ENCODE measurements at places on chromosomes 2 and 18.

GRCh38 chr2:157264099-157264498 lies 6.6 kb downstream of the GALNT5 start:
- no peak for DNase-seq

GRCh38 chr18:78323453-78324197 lies 656.0 kb upstream of the SALL3 start:
- DNase-seq, result no peak

GRCh38 chr2:23550553-23550952 lies 165.6 kb downstream of the KLHL29 start:
- DNase-seq, result no peak

GRCh38 chr2:215740071-215740470 lies 273.3 kb downstream of the MREG start:
- DNase-seq, result no peak

DNA sequence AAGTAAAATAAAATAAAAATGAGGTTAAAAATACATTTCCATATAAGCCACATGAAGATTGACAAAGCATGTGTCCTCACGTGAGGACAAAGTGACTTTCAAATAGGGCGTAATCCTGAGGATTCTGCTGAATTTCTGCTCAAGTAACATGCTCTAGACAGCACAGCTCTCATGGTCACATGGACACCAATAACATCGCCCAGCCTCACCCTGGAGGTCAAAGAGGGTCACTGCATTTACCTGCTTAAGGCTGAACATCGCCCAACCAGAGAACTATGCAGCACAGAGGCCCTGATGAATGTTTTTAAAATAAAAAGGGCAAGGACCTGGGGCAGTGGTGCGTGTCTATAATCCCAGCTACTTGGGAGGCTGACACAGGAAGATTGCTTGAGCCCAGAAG lies 30.2 kb downstream of the TGFBRAP1 start:
- DNase-seq, result no peak

- no peak for DNase-seq
Measured at GRCh38 chr18:71797554-71797953, 746.6 kb downstream of the CBLN2 start.

- no peak for DNase-seq
Measured at GRCh38 chr2:221610675-221611074, 38.6 kb upstream of the EPHA4 start.

DNA sequence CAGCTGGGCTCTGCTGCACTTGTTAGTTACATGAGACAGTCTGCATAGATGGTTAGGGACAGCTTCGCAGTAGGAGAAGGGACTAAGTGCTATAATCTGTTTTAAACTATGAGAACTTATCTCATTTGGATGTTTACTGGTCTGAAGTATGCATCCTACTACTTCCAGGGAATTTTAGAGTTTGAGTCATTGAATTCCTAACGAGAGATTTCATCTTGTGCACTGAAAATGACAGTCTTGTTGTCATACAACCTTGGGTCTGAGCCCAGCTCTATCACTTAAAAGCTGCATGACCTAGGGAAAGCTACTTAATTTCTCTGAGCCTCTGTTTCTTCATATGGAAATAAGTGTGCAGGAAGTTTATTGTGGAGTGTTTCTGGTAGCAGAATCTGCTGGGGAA lies 78.4 kb downstream of the TRIM43 start:
- DNase-seq, result no peak

DNA sequence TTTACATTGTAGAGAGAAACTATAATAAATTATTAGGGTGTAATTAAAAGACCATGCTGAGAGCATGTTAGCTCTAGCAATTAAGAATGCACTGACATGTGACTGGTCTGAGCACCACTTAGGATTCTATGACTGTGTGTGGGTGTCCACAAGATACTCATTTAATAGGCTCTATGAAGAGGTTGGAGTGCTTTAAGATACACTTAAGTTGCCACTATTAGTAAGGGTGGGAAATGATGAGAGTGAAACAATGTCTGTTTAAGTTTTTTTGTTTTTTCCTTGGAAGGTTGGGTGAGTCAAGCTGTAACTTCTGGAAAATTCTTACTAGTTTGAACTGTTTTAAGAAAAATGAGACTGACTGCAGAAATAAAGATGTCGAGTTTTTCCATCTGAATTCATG lies 1.8 kb upstream of the FAP start:
- no peak for DNase-seq

- DNase-seq, result no peak
Measured at GRCh38 chr2:54945391-54946219, 104.6 kb downstream of the RTN4 start.

GRCh38 chr2:58427572-58428095 lies 186.5 kb upstream of the FANCL start:
- DNase-seq, result peak; percentile 17

- no peak for DNase-seq
Measured at GRCh38 chr2:216508229-216508628, 9.6 kb downstream of the RPL37A start.

DNA sequence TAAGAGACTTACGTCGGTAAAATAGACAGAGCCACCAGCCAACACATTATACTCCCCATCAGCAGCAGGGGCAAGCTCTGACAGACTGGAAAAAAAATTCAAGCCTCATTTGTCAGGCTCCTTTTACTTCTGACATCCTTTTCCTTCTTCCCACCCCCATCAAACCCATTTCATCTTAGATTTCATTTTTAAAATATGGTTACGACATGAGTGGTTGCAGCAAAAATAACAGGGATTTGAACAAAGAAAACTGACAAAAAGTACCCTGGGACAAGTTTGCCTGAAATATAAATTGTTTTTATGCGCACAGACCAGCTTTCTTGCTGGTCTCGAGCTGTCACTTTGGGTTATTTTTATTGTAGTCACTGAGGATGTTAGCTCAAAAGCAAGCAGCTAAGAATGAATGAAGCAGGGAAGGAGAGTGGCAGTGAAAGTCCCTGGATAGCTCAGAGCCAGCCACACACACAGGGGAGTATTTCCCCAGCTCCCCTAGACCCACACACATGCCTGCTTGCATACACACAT lies 30.7 kb upstream of the LINC00305 start:
- DNase-seq, result no peak

- DNase-seq, result no peak
Measured at GRCh38 chr18:903701-904100, 970 bp upstream of the ADCYAP1 start.

- DNase-seq, result no peak
Measured at GRCh38 chr2:231188506-231189170, 9.8 kb upstream of the ARMC9 start.

- DNase-seq, result no peak
Measured at GRCh38 chr2:29723255-29724001, 198.0 kb downstream of the ALK start.

DNA sequence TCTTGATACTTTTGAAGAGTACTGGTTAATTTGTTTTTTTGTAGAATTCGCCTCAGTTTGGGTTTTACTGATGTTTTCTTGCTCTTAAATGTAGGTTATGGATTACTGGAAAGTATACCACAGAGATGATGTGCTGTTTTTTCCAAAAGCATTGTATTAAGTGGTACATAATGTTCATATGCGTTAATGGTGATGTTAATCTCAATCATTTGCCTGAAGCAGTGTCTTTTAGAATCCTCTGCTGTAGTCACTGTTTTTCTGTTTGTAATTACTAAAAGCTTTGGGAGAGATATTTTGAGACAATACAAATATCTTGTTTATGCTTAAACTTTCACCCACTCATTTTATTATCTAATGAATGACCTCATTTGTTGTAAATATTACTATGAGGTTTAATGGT lies 163.4 kb upstream of the LRP1B start:
- no peak for DNase-seq

Data from NCI-H1092 (cell line).